ENCODE measurements at places on chromosomes 13 and 19. TPM values are rescaled to one million over a fixed set of nuclear protein-coding genes. Genes with fewer than 3 reads are reported as not detected.

IGFL2 gene
- not detected for total RNA-seq

ZNF766 gene
- 18.1 TPM for total RNA-seq

FCGBP gene
- 3.4 TPM for total RNA-seq

MCF2L gene
- total RNA-seq = 0.56 TPM

DNA sequence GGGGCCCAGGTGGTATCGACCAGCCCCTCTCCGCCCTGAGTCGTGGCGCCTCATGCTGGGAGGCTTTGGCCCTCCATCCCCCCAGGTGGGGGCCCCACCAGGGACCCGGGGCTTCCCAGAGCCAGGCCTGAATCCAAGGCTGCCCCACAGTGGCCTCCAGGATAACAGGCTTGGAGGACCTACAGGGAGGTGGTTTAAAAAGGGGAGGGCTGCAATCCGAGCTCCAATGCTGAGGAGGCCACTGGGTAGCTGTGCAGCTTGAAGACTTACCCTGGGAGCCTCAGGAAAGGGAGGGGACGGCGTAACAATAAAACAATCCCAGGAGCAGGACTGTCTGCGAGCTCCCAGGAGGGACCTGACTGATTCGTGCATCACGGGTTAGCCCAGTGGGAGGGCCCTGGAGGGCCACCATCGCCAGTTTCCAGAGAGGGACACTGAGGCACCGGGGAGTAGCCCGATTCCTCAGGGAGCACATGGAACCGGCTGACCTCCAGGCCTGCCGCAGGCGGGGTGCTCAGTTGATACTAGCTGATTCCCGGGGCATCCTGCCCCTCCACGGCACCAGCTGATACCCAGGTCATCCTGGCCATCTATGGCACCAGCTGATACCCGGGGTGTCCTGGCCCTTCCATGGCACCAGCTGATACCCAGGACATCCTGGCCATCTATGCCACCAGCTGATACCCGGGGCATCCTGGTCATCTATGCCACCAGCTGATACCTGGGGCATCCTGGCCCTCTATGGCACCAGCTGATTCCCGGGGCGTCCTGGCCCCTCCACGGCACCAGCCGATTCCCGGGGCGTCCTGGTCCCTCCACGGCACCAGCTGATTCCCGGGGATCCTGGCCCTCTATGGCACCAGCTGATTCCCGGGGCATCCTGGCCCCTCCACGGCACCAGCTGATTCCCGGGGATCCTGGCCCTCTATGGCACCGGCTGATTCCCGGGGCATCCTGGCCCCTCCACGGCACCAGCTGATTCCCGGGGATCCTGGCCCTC, 3.7 kb upstream of the C2CD4C start:
- peak; percentile 55 for DNase-seq
- no peak overlapping the region for H3K27ac ChIP-seq
- no peaks in the 10 kb centered on the region for H3K36me3 ChIP-seq
- H3K27me3 ChIP-seq = peaks cover 5% of the 10 kb centered on the region
- H3K4me1 ChIP-seq = peaks cover 5% of the 10 kb centered on the region

DNA sequence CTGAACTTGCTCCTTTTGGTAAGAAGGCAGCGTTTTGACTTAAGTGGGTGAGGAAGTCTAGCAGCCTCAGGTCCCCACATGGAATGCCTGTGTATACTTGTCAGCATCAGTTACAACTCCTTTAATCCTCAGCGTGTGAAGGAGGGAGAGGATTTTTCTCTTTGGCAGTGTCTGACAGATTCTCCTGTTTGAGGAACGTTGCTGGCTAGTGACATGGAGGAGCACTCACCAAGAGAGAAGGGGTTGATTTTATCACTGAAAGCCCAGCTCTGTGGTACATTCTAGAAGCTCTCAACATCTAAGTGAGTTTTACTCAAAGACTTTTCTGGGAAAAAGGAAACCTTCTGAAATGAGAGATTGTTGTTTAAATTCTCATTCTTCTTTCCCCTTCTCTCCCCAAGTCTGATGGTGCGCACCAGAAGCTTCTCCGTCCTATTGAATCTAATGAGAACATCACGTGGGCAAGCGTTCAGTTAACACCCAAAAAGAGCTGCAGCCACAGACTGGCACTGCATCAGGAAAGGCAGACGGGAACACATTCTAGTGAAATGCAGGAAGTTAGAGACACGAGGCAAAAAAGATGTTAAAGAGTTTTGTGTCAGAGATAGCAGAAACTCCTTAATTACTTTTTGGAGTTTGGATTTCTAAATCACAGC, 58.2 kb downstream of the GJA3 start:
- H3K4me3 ChIP-seq = no peak overlapping the region
- no peaks in the 10 kb centered on the region for H3K4me1 ChIP-seq
- no peaks in the 10 kb centered on the region for H3K36me3 ChIP-seq
- H3K27ac ChIP-seq = no peak overlapping the region
- H3K27me3 ChIP-seq = peaks cover 52% of the 10 kb centered on the region

DNA sequence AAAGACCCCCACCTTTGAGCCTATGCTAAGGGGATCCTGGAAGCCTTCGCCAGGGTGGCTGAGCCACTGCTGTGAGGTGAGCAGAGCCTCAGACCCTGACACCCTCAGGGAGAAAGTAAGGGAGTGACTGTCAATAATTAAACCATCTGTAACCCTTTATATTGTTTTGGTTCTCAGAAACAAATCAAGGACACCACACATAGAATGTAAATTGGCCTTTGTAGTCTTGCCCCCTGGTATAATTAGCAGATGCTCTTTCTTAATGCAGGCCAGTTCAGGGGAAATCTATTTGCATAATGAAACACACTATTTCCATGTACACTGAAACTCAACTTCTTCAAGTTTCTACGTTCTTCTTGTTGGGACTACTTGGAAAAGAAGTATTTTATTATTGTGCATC, 127.7 kb upstream of the EDNRB start:
- no peak for DNase-seq
- H3K27me3 ChIP-seq = peaks cover 14% of the 10 kb centered on the region
- no peaks in the 10 kb centered on the region for H3K4me1 ChIP-seq
- no peak overlapping the region for H3K27ac ChIP-seq

DNA sequence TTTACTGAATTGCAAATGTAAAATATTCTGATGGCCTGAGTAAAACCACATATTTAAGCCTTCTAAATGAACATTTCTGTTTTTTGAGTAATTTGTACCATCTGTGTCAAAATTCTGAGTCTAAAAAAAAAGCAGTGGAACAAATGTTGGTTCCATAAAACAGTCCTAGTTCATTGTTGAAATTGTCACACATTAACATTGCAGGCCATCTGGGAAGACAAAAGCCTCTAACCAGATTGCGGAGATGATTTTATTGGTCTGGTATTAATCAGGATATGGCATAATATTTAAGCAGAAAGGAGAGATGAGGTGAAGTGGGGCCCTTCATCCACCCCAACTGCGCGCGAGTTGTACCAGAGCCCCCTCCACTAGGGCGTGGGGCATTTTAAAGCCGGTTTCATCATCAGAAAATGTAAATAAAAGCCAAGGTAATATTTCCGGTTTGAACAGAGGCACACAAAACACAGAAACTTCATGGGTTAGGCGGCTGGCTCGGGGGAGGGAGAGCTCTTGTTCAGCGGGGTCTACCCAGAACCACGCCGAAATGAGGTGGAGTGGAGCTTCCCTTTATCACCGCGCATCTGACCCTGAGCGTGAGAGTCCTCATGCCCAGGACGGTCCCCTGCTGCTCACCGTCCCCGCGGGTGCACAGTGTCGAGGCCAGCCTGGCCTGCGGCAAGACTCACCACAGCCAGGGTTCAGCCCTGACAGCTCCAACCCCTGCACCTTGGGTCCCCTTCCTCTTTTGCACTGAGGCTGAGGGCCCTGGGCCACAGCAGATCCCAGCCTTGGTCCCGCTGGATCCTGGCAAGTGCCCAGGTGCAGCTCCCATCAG, 169.2 kb downstream of the URI1 start:
- H3K4me3 ChIP-seq = no peak overlapping the region
- no peak overlapping the region for H3K27ac ChIP-seq
- no peaks in the 10 kb centered on the region for H3K4me1 ChIP-seq
- H3K27me3 ChIP-seq = peaks cover 6% of the 10 kb centered on the region

GRCh38 chr13:38900188-38900587, 90.4 kb downstream of the STOML3 start:
- no peak overlapping the region for H3K27ac ChIP-seq
- H3K4me1 ChIP-seq = no peaks in the 10 kb centered on the region
- H3K27me3 ChIP-seq = peaks cover 6% of the 10 kb centered on the region

GRCh38 chr13:111361046-111361872, 40.8 kb downstream of the TEX29 start:
- peaks cover 16% of the 10 kb centered on the region for H3K27me3 ChIP-seq
- no peak overlapping the region for H3K4me3 ChIP-seq
- no peaks in the 10 kb centered on the region for H3K36me3 ChIP-seq
- no peak for DNase-seq
- H3K27ac ChIP-seq = no peak overlapping the region
- H3K4me1 ChIP-seq = no peaks in the 10 kb centered on the region

- no peak overlapping the region for H3K4me3 ChIP-seq
- no peaks in the 10 kb centered on the region for H3K36me3 ChIP-seq
- DNase-seq = no peak
Measured at GRCh38 chr13:87712012-87712411, 40.8 kb downstream of the SLITRK5 start.

DNA sequence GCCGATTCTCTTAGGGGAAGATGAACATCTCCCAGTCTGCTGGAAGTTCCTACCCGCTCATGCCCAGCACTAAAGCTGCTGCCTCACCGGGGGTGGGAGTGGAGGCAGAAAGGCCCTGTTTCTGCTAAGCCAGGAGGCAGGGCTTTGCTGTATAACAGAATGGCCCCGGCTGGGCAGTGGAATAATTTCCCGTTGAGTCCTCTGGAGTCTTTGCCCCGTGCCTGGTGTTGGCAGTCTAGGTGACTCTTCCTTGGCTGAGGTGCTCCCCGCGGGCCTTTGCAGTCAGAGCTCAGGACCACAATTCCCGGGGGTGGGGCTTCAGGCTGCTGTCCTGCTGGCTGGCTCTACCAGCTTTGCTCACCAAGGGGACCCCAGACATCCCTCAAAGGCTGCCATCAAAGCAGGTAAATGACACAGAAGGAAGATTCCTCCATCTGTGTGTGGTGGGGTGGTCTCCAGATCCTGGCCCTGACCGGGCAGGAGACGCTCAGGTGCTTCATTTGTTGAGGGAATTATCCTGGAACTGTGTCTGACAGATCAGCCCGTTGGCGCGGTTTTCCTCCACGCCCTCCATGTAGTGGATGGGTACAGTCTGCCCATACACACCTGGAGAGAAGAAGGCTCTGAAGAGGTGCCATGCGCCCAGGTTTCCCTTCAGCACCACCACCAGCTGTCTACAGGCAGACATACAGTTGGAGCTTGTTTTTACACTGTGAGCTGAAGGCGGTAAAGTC, 209.9 kb downstream of the TEX29 start:
- no peak overlapping the region for H3K4me3 ChIP-seq
- peaks cover 25% of the 10 kb centered on the region for H3K27me3 ChIP-seq
- H3K4me1 ChIP-seq = peaks cover 2% of the 10 kb centered on the region
- H3K27ac ChIP-seq = no peak overlapping the region
- no peak for DNase-seq

GRCh38 chr19:56218961-56219360, 16.9 kb downstream of the ZSCAN5C start:
- no peak for DNase-seq
- H3K27me3 ChIP-seq = peaks cover 14% of the 10 kb centered on the region
- no peak overlapping the region for H3K27ac ChIP-seq
- H3K4me1 ChIP-seq = no peaks in the 10 kb centered on the region

DNA sequence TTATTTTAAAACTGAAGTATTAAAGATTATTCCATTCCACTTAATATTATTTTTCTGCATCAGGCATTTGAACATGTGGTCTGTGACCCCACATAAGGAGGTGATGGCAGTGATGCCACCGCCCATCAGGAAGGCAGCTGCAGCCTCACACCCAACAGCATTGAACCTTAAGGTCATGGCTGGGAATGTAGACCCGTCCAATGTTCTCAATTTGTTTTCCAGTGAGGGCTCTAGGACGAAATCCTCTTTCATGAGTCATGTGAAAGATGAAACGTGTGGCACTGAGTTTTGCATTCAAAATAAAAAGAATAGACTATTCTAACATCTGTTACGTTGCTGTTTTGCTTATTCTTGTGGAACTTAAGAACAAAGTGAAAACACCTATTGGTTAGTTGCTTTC, 74.5 kb upstream of the ANKRD10 start:
- H3K27me3 ChIP-seq = peaks cover 17% of the 10 kb centered on the region
- H3K27ac ChIP-seq = no peak overlapping the region
- no peaks in the 10 kb centered on the region for H3K36me3 ChIP-seq
- no peak for DNase-seq
- no peaks in the 10 kb centered on the region for H3K4me1 ChIP-seq

- H3K36me3 ChIP-seq = no peaks in the 10 kb centered on the region
- DNase-seq = no peak
- H3K27ac ChIP-seq = no peak overlapping the region
- peaks cover 3% of the 10 kb centered on the region for H3K4me1 ChIP-seq
Measured at GRCh38 chr13:97125810-97126738, 96.1 kb upstream of the MBNL2 start.

DNA sequence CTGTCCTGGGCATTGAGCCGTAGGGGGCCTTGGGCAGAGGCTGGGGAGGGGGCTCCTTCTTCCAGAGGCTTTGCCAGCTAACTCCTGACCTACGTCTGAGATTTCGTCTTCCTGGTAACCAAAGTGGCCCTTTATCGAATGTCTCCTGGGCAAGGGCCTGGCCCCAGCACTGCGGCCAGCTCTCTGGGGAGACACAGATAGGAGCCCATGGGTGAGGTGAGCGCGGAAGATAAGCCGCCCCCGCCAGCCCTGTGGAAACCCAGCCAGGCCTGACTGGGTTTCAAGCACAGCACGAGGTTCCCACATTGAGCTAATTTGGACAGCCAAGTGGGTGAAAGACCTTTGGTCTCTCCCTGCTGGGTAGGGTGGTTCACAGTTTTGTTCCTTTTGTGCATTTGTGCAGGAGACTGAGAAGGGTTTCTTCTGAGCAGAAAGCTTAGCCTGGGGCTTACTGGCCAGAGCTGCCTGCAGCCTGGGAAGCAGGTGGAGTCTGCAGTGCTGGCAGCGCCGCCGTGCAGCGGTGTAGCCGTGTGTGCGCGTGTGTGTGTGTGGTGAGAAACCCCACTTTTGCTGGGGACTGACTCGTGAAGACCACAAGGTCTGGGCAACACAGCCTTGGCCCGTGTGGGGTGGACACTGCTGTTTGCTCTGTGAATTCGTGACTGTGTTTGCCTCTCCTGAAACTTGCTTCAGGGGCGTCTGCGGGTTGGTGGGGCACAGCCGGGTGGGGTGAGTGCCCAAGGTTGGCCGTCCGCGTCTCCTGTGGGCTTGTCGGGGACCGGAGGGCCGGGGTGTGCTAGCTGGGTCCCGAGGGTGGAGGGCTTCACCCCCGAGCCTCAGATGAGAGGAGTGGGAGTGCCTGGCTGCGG, 2.5 kb downstream of the BSG start:
- no peak for DNase-seq
- no peaks in the 10 kb centered on the region for H3K27me3 ChIP-seq
- H3K4me3 ChIP-seq = peak overlapping the region; percentile 91
- H3K36me3 ChIP-seq = no peaks in the 10 kb centered on the region

All from natural killer cell treated with Interleukin-12 subunit alpha and Interleukin-12 subunit beta and Interleukin-15 and Interleukin-18, amount 100 ng/mL, for 72 hours (primary cell).